ENCODE measurements at places on chromosomes 1 and 21. TPM values are rescaled to one million over a fixed set of nuclear protein-coding genes. Genes with fewer than 3 reads are reported as not detected.

The SYT14 gene
- 8.8 TPM for total RNA-seq

The PCNX2 gene
- 45.1 TPM for total RNA-seq

The RSPO1 gene
- 0.33 TPM for total RNA-seq

The PRAMEF18 gene
- total RNA-seq: not detected

The HSD3B1 gene
- not detected for total RNA-seq

The PTPN7 gene
- total RNA-seq: 0.22 TPM

- DNase-seq: no peak
- no peaks in the 10 kb centered on the region for H3K27me3 ChIP-seq
- H3K4me1 ChIP-seq: no peaks in the 10 kb centered on the region
Observed at GRCh38 chr1:212623603-212624002, 15.0 kb downstream of the ATF3 start.

GRCh38 chr1:155130272-155131006 lies 2.8 kb downstream of the EFNA1 start:
- peaks cover 12% of the 10 kb centered on the region for H3K36me3 ChIP-seq
- H3K27ac ChIP-seq: no peak overlapping the region
- DNase-seq: no peak
- peak overlapping the region; percentile 82 for H3K4me3 ChIP-seq
- H3K27me3 ChIP-seq: peaks cover 24% of the 10 kb centered on the region

GRCh38 chr1:31696242-31696641 lies 7.6 kb downstream of the COL16A1 start:
- no peaks in the 10 kb centered on the region for H3K36me3 ChIP-seq
- H3K27me3 ChIP-seq: no peaks in the 10 kb centered on the region
- DNase-seq: no peak
- H3K27ac ChIP-seq: no peak overlapping the region
- H3K4me1 ChIP-seq: peaks cover 3% of the 10 kb centered on the region

GRCh38 chr21:31945546-31945945 lies 72.7 kb downstream of the HUNK start:
- no peaks in the 10 kb centered on the region for H3K27me3 ChIP-seq
- no peak overlapping the region for H3K4me3 ChIP-seq
- H3K36me3 ChIP-seq: peaks cover 8% of the 10 kb centered on the region
- no peak overlapping the region for H3K27ac ChIP-seq
- H3K4me1 ChIP-seq: no peaks in the 10 kb centered on the region

GRCh38 chr1:80966266-80966665 lies 834.5 kb upstream of the ADGRL2 start:
- H3K27me3 ChIP-seq: no peaks in the 10 kb centered on the region
- DNase-seq: no peak
- H3K4me3 ChIP-seq: no peak overlapping the region
- H3K4me1 ChIP-seq: no peaks in the 10 kb centered on the region

DNA sequence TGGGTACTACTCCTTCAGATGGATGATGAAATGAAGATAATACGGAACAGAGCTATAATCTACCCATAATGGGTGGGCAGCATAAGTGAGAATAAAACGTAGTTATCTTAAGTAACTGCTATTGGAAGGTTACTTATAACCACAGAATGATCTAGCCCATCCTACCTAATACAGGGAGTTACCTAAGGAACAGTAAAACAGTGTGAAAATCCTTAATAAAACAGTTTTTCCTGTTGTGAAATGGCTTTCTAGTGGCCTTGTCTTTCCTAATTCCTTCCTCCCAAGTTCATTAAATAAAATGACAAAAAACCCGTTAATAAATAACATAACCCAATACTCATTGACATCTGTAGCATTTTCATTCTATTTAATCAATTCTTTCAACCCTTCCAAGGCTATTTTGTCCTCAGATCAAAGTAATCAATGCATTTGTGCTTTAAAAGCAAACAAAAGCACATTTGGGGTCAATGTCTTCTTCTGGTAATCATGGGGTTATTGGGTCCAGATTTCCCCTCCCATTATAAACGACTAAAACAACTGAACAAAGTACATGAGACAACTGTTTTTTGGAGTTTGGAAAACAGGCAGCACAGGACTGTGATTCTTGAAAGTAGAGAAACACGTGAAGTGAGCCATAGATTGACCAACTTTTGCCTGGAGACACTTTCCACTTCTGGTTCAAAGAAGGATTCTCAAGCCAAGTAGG lies 42.0 kb downstream of the PAPPA2 start:
- H3K27ac ChIP-seq: no peak overlapping the region
- no peaks in the 10 kb centered on the region for H3K27me3 ChIP-seq
- no peaks in the 10 kb centered on the region for H3K4me1 ChIP-seq
- H3K36me3 ChIP-seq: no peaks in the 10 kb centered on the region
- no peak for DNase-seq
- H3K4me3 ChIP-seq: no peak overlapping the region

- no peaks in the 10 kb centered on the region for H3K36me3 ChIP-seq
- DNase-seq: no peak
- H3K4me1 ChIP-seq: peaks cover 8% of the 10 kb centered on the region
- no peak overlapping the region for H3K27ac ChIP-seq
Observed at GRCh38 chr1:41847733-41848132, 71.0 kb downstream of the HIVEP3 start.

GRCh38 chr1:218475275-218475674 lies 130.1 kb downstream of the TGFB2 start:
- no peaks in the 10 kb centered on the region for H3K27me3 ChIP-seq
- DNase-seq: no peak
- H3K27ac ChIP-seq: no peak overlapping the region

- no peaks in the 10 kb centered on the region for H3K4me1 ChIP-seq
- no peak overlapping the region for H3K4me3 ChIP-seq
- no peaks in the 10 kb centered on the region for H3K36me3 ChIP-seq
- H3K27me3 ChIP-seq: no peaks in the 10 kb centered on the region
Observed at GRCh38 chr1:85316321-85316720, 39.9 kb upstream of the BCL10 start.
